ENCODE measurements at places on chromosomes 7 and 10.

DNA sequence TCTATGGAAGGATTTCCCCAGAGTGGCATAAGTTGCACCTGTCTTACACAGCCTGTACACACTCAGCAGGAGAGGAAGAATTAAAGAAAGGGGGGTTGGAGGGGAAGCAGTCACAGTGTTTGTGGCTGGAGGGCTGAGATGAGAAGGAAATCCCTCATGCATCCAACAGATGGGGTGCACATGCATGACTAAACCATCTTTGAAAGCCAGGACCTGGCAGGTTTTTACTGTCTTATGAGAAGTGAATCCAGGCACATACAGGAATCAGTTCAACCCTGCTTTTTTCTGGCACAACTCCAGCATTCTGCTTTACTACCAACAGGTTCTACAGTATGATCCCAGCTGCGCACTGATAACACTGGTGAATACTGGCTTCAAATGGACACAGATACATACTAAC, 107.7 kb downstream of the CACNA2D1 start:
- peak; percentile 24 for DNase-seq

- DNase-seq = peak; percentile 69
Measured at GRCh38 chr7:139058943-139059342, 23.1 kb upstream of the ZC3HAV1L start.

GRCh38 chr10:100970076-100970913, 991 bp downstream of the SEMA4G start:
- no peak for DNase-seq

DNA sequence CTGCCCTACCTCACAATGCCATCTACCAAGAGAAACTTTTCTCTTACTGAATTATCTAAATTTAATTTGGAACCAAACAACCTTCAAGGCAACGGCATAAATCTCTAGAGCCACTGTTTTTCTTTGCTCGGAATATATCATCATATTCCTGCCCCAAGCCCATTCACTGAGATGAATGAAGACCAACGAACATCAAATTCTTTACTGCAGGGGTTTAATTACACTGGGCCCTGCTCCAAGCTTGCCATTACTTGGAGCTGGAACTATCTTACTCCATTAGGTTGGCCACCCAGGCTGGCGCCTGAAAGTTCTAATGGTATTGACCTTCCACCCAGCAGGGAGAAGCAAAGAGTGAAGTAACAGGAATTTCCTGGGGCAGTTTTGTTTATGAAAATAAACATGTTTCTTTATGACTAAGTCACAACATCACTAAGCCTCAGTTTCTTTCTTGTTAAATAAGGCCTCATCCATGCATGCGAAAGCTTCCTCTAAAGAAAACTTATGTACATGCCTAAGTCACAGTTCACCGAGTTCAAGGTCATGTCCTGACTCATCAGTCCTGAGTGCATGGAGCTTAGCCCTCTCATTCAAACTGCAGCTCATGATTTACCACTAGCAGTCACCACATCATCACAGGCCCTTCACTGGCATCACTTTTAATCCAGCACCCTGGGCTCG, 42.1 kb upstream of the ANAPC16 start:
- DNase-seq = no peak

DNA sequence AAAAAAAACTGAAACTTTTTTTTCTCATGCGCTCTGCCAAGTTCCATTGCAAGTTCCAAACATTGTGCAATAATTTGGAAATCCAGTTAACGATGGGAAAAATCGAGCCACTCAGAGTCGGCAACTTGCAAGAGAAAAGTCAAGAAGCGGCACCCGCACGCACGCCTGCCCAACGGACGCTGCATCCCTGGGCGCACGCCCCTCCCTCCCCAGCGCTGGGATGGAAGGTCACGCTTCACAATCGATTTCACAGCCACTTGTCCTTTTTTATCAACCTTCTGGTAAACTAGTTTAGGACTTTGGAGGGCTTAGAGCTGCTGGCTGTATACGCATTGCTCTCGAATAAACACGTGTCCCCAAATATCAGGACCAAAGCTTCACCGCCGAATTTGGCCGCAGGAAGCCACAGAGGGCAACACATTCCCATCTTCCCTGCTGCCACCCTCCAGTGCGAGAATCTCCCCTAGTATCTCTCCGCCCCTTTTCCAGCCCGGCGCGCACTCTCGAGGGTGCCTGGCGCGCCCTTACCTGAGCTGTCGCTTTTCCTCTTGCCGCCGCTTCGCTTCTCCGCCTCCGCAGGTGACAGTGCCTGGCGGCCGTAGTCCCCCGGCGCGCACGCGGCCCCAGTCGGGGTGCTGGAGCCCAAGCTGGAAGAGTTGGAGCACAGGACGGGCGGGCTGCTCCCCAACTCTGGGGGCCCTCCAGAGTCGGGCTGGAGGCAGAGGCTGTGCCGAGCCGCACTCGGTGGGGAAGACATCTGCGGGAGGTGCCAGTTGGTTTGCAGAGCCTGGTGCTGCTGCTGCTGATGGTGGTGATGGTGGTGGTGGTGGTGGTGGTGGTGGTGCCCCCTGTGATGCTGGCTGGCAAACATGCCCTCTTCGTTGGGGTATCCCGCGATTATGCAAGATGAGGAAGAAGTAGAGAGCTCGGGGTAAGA, 857 bp downstream of the MEOX2 start:
- DNase-seq = peak; percentile 67

GRCh38 chr10:114045136-114046086, 1.7 kb downstream of the ADRB1 start:
- DNase-seq = peak; percentile 37
